Sigmoid colon (tissue), 7 donors: ENCODE measurements at places on chromosomes 7 and 10.

DNA sequence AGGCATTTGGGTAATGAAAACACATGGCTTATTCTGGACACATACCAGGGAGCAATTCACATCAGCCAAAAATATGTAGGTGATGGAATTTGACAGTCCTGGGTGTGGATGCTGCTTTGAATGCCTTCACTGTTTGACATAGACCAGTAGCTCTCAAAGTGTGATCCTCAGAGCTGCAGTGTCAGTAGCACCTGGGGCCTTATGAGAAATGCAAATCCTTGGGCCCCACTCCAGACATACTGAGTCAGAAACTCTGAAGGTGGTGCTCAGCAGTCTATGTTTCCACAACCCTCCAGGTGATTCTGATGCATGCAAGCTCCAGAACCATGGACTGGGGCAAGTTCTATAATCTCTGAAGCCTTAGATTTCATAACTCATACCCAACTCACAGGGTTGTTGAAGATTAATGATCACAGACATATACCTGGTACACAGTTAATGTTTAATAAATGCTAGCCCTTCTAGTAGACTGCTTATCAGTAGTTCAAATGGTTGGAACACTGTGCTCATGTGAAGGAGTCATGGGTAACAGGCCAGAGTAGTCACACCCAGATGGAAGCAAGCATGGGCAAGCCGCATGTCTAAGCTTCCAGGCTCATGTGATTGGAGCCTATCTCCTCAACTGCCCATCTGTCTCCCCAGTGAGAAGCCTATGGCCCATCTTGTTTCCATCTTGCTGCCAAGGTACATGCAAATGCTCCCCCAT lies 715.7 kb downstream of the GRID1 start:
- no peak for DNase-seq

GRCh38 chr10:21689881-21690280 lies 155.8 kb downstream of the MLLT10 start:
- no peak for DNase-seq

GRCh38 chr7:40828686-40829600 lies 694.1 kb downstream of the SUGCT start:
- no peak for DNase-seq

GRCh38 chr7:45617166-45617565 lies 43.0 kb downstream of the ADCY1 start:
- DNase-seq: no peak

GRCh38 chr10:114412907-114413797 lies 8.8 kb upstream of the AFAP1L2 start:
- peak; percentile 80 for DNase-seq

DNA sequence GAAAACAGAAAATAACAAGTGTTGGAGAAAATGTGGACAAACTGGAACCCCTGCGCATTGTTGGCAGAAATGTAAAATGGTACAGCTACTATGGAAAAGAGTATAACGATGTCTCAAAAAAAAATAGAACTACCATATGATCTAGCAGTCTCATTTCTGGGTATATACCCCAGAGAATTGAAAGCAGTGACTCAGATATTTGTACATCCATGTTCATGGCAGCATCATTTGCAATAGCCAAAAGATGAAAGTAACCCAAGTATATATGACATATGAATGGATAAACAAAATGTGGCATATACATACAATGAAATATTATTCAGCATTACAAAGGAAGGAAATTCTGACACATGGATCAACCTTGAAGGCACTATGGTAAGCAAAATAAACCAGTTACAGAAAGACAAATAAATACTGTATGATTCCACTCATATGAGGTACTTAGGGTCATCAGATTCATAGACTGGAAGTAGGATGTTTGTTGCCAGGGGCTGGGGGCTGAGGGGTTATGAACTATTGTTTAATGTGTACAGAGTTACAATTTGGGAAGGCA lies 4.9 kb downstream of the NRCAM start:
- DNase-seq: no peak

- DNase-seq: no peak
Measured at GRCh38 chr10:109027534-109028185, 895.7 kb downstream of the XPNPEP1 start.

GRCh38 chr10:36026081-36026480 lies 384.0 kb upstream of the FZD8 start:
- no peak for DNase-seq

DNA sequence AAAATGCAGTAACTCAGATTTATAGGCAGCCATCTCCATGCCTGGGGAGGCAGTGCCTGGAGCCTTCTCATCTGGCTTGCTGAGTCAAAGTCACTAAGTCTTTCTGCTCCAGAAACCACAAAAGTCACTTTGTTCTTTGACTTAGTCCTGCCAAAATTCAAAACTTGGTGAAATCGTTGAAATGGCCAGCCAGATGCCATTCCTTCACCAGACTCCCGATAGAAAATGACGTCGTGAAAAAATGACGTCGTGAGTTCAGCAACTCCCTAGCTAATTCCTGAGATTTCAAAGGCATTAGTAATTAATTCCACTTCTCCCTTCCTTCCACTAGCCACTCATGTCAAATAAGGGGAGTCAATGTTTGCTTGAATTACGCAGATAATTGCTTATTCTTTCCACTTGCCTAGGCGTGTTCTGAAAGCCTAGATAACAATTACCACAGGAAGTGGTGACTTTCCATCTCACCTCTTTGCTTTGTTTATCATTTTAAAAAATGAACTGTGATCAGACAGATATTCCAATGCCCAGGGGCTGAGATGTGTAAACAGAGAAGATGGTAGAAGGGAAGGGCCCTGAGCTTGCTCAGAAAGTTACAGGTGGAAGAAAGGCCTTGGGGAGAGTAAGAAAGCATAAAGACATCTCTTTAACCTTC lies 48.5 kb upstream of the OSBPL3 start:
- DNase-seq: no peak

DNA sequence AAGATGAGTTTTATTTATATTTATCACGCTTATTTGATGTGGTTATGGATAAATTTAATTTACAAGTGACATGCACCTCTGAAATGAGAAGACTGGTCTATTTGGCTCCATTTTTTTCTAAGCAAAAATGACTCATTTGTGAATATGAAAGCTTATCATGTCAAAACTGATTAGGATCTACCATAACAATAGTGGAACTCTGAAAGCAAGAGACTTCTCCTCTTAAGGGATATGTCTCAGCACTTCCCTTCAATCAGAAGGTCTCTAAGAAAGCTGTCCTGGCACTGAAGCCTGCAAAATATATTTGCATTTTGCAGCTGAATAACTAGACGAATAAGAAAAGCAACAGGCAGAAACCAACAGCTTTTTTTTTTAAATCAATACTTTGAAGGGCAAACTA lies 12.7 kb downstream of the FAS start:
- DNase-seq: no peak

GRCh38 chr7:91634485-91635177 lies 245.9 kb downstream of the MTERF1 start:
- DNase-seq: no peak

DNA sequence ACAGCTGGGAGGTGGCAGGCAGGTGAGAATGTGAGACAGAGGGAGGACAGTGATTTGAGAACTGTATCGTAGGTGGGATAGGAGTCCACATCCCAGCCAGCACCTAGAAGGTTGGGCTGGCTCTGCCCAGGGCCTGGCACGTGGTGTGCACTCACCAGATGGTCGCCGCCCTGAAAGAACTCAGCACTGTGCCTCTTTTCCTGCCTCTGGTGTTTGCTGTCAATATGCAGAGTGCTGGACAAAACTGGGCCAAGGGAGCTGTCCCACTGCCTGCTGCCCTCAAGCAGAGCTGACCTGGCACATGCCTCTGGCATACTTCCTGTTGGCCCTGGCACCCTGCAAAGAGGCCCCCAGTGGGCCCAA lies 36.8 kb downstream of the CHST3 start:
- peak; percentile 71 for DNase-seq

GRCh38 chr10:110032801-110033700 lies 25.3 kb downstream of the ADD3 start:
- DNase-seq: no peak

- no peak for DNase-seq
Measured at GRCh38 chr7:135877805-135878204, 99.4 kb downstream of the MTPN start.

DNA sequence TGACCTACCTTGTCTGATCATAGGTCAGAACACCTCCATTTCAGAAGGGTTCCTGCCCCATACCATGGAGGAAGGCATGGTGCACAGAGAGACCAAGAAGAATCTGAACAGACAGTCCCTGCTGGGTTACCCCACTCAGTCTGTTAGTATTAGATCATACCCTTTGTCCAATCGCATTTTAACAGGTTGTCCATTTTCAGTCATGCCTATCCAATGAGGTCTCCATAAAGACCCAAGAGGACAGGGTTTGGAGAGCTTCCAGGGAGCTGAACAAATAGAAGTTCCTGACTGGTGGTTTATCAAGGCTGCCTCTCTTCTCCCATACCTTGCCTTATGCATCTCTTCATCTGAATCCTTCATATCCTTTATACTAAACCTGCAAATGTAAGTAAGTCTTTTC lies 21.2 kb upstream of the SLC16A12 start:
- DNase-seq: no peak

DNA sequence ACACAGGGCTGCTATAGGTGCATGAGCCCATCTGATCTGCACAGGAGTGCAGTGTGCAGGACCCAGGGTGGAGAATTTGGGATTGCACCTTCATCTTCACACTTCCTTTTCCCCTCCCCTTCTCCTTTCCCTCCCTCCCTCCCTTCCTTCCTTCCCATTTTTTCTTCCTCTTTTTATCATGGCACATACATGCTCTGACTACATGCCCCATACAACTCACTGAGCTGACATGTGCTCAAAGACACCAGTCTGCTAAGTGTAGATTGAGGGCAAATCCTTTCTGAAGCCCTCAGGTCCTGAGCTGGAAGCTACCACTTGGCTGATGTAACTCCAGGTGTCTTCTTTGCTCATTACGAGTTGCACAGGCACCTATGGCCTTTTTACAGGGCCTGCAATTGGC lies 365.3 kb upstream of the ZNF32 start:
- no peak for DNase-seq

- no peak for DNase-seq
Measured at GRCh38 chr7:1900847-1901246, 230.8 kb downstream of the ELFN1 start.

DNA sequence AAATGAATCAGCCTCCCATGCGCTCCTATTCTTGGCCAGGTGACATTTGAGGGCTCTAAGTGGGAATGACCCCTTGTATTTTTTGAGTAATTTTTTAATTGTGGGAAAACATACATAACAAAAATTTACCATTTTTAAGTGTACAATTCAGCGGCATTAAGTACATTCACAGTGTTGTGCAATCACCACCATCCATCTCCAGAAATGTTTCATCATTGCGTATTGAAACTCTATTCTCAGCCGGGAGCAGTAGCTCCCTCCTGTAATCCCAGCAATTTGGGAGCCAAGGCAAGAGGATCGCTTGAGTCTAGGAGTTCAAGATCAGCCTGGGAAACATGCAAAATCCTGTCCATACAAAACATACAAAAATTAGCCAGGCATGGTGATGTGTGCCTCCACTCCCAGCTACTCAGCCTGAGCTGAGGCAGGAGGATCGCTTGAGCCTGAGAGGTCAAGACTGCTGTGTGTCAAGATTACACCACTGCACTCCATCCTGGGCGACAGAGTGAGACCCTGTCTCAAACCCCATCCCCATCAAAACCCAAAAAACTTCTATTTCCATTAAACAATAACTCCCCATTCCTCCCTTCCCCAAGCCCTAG lies 2.5 kb downstream of the ANTXRL start:
- DNase-seq: no peak

DNA sequence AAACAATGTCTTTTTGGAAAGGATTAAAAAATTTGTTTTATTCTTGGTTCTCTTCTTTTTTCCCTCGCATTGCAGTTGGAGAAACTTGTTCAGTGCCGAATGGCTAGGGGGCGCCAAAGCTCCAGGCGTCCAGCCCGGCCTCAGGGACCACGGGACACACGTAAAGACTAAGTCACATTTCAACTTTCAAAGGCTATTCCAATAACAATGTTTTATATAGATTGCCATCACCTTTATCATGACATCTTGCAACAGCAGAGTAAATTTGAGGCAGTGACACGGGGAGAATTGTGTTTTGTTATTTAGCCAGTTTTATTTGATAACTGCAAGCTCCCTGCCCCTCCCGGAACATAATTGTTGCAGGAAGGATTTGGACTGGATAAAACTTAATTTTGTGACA lies 2.2 kb upstream of the IGFBP3 start:
- DNase-seq: peak; percentile 85

DNA sequence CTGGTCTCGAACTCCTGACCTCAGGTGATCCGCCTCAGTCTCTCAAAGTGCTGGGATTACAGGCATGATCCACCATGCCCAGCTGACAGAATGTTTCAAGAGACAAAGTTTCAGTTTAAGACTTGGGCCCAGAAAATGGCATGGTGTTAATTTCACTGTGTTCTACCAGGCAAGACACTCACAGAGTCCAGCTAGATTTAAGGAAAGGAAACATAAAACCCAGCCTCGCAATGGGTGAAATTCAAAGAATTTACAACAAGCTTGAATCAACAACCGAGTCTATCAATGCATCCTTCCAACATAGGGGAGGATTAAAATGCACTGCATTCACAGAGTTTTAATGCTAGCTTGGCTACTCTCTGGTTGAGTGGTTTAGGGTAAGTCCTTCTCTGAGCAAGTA lies 764.0 kb downstream of the XPNPEP1 start:
- no peak for DNase-seq

DNA sequence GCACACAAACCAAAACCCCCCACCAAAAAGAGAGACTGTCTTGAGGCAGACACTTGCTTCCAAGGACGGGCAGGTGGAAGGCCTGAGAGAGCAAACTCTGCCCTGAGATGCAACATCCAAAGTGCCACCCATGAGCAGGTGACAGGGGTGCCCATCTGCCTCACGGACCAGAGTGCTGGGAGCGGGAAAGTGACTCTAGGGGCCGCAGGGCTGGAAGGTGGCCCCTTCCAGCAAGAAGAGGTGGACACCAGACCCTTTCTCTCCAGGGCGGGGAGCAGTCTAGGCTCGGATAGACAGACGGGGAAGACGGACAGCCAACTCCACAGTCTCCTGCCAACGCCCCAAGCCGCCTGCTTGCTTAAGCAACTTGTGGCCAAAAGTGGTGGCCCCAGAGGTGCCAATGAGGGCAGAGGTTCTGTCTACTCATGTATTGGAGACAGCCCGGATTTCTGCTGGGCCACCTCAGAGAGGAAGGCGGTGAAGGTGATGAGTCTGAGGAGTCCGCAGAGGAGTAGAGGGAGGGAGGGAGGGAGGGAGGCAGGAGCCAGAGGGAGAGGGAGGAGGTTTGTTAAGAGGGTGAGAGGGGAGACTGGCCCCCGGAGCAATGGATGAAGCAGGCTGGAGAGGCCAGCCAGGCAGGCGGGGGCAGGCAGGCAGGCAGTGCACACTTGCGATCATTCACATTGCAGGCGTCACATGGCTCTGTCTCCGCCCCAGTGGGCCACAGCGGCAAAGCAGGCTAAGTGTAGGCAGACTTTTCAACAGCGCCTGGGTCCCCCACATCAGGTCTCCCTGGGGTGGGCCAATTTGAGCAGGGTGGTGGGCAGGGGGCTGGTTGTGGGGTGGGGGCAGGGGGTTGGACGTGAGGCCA lies 65.6 kb downstream of the SLC29A4 start:
- DNase-seq: no peak
